ENCODE measurements at places on chromosomes 12 and 14. TPM values are rescaled to one million over a fixed set of nuclear protein-coding genes. Genes with fewer than 3 reads are reported as not detected.

DNA sequence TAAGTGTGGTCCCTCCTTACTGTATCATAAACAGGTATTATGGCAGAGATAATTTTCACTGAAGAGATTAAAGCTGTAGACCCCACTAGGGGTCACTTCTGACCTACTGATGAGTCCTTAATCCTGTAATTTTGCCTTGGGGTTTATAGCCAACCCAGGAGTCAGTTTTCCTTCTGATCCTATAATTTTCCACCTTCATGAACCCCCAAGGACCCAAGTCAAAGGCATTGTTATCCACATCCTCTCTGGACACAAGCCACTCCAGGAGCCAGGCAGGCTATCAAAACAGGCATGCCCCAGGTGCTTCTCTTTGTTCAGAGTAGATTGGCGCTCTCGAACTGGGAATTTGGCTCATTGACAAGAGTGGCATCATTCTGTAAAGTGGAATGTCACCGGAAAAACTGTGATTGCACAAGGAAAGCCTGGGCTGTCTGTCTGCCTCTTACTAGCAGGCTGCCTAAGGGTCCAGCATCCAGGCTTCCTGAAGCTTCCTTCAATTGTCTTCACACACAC lies 1523.2 kb upstream of the FLRT2 start:
- no peak for DNase-seq

MDGA2 gene
- total RNA-seq: not detected

- peak; percentile 11 for DNase-seq
These were observed 17.2 kb downstream of the DERA start for GRCh38 chr12:15928346-15928745.

PYGL gene
- 1.1 TPM for total RNA-seq

PMCH gene
- not detected for total RNA-seq

CREBL2 gene
- 11.9 TPM for total RNA-seq

DNA sequence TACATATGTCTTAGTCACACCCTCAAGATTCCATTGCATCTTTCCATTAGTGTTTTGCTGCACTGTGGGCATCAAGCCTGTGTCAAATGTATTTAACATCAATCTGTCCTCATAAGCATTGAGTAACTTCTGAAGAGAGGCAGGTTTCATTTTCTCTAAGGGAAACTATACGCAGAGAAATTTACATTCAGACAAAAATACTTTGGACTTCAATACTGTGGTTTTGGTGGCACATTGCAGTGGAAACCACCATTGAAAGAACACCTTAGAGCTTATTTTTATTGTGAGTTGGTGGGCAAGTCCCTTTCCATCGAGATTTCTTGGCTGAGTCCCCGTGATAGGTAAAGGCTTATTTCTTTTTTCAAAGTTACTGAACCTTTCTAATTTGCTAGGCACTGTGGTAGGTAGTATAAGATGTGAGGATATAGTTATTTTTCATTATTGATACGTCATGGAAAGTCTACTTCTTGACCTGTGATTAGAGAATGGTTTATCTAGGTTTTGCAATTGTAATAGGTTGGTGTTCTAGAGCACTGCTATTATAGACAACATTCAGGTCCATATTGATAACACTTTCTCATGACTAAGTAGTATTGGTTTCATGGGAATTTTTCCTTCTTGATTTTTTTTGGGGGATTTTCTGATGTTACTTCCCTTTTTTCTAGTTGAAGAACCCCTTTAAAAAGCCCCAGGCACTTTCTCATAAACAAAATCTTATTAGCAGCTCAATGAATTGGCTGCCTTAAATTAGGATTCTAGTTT lies 81.9 kb downstream of the CFAP54 start:
- peak; percentile 93 for DNase-seq

GRCh38 chr12:70255311-70255710 lies 12.1 kb downstream of the CNOT2 start:
- no peak for DNase-seq

- DNase-seq: no peak
These were observed 36.8 kb downstream of the NIN start for GRCh38 chr14:50794068-50794645.

UNC119B gene
- 23.3 TPM for total RNA-seq

GRCh38 chr14:71579331-71579730 lies 352.9 kb upstream of the RGS6 start:
- DNase-seq: no peak

- DNase-seq: no peak
These were observed 9.8 kb upstream of the BDKRB2 start for GRCh38 chr14:96194657-96195431.

SLC25A47 gene
- total RNA-seq: not detected

DNA sequence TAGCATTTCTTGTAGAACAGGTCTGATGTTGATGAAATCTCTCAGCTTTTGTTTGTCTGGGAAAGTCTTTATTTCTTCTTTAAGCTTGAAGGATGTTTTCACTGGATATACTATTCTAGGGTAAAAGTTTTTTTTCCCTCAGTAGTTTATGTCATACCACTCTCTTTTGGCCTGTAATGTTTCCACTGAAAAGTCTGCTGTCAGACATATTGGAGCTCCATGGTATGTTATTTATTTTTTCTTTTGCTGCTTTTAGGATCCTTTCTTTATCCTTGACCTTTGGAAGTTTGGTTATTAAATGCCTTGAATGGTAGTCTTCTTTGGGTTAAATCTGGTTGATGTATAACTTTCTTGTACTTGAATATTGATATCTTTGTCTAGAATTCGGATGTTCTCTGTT lies 306.1 kb downstream of the FUT8 start:
- no peak for DNase-seq

- no peak for DNase-seq
These were observed 50.9 kb downstream of the CCDC88C start for GRCh38 chr14:91366749-91367148.

DLK1 gene
- total RNA-seq: 0.87 TPM

DNA sequence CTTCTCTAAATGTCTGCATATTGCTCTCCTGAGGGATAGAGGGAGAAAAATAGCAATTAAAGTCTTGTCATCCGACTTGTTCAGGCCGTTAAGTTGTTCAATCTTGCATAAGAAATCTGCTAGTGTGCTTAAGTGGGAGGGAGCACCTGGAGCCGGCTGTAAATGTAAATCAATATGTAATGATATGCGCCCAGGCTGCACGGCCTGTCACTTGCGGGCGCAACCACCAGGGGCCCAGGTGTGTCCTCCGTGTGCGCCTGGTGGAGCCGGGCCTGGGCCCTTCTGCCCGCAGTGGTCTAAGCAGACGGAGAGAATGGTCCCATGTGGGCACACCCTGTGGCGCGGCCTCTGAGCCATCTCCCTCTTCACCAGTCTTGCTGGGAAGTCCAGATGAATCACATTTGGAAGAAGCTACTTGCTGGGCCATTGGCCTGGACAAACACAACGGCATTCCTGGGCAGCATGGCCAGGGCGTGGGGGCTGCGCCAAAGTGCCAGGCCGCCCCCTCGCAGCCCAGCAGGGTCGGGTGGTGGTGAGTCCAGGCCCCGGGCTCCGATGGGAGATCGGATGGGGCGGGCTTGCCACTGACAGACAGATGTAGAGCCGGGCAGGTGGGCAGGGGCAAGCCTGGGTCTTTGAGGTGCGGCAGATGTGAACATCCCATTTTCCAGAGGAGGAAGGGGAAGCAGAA lies 193.3 kb upstream of the C14orf180 start:
- no peak for DNase-seq

- DNase-seq: no peak
These were observed 7.2 kb downstream of the ALDH2 start for GRCh38 chr12:111773801-111774551.

SBNO1 gene
- 39.7 TPM for total RNA-seq
